Effector memory CD4-positive, alpha-beta T cell (primary cell): ENCODE measurements at places on chromosomes 12 and 14.
A peak's percentile ranks its signal among the peaks of the same experiment; 100 is the strongest.

DNA sequence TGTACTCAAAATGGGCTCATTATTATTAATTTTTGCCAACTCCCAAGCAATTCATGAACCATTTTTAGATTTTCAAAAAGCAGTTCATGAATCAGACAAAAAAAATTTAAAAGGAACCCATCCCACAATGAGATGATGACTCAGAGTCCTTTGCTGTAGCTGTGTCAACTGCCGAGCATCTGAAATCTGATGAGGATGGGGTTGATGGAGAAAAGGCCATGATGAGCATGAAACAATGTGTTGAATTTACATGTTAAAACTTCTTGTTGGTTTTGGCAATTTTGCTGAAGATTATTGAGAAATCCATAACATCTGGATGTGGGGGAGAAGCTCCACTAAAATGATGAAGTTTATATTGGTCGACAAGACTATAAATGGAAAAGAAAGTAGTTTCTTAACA lies 378.0 kb downstream of the FOXG1 start:
- no peak for DNase-seq

DNA sequence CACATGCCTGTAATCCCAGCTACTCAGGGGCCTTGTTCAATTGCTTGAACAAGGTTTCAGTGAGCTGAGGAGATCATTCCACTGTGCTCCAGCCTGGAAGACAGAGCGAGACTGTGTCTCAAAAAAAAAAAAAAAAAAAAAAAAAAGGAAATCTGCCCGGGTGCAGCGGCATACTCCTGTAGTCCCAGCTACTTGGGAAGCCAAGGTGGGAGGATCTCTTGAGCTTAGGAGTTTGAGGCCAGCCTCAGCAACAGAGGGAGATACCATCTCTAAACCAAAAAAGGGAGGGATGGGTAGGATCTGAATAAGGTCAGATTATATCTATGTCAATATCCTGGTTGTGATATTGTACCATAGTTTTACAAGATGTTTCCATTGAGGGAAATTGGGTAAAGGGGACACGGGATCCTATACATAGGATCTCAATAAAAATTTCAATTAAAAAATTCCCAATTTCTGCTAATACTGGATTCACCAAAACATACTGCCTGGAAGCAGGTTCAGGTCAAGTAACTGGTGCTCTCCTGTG lies 76.4 kb downstream of the BORCS5 start:
- DNase-seq = no peak

DNA sequence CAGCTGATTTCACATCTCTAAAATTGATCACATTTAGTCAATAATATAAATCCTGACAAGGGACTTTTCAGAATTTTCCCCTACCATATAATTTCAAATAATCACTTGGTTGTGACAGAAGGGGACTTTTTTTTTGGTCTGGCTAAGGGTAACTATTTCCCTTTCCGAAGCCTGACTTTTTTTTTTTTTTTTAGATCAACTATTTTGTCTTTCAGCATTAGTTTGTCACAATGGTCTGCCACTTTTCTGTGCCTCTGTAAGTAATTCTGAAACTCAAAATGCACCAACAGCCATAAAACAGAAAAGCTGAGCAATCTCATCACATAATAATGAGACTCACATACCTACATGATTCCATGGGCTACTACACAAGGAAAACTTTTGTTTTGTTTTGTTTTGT lies 266.4 kb downstream of the SSPN start:
- no peak for DNase-seq

- DNase-seq = no peak
Observed at GRCh38 chr12:86697916-86698640, 441.9 kb upstream of the MGAT4C start.

- no peak for DNase-seq
Observed at GRCh38 chr14:86166541-86166940, 636.6 kb downstream of the FLRT2 start.

GRCh38 chr12:4649358-4649661 lies 396 bp downstream of the NDUFA9 start:
- no peak for DNase-seq

DNA sequence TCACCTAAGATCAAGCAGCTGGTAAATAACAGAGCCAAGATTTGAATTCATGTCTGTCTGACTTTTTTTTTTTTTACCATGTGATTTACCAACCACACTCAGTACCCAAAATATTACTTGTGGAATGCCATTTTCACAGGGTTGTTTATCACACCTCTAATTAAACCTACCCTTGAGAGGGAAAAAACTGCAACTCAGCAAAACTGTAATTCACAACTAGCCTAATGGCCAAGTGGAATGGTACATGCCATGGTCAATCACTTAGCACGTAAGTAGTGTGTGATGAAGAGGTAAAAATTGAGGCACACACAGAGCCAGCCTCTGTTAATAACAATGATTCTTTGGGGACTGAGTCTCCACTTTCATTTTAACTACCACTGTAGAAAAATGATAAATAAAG lies 412.9 kb upstream of the GARIN6 start:
- DNase-seq = no peak

GRCh38 chr12:118206107-118206412 lies 70.1 kb downstream of the PEBP1 start:
- no peak for DNase-seq

- no peak for DNase-seq
Observed at GRCh38 chr12:47202176-47202575, 122.4 kb upstream of the AMIGO2 start.

DNA sequence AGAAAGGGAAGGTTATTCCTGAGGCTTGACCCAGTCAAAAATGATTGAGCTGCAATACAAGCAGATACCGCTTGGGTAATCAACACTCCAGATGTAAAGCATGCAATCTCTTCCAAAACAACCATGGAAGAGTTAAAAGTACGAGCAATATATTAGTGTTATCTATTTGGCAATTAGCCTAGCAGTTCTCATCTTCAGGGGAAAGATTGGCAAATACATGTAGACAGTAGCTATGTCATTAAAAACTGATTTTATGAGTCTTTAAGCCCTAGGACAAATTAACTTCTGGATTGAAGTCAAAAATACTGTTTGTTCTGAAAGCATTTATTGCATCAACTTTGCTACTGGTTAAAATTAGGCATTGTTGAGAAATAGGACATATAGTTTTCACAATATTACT lies 9.3 kb upstream of the GYS2 start:
- DNase-seq = no peak

DNA sequence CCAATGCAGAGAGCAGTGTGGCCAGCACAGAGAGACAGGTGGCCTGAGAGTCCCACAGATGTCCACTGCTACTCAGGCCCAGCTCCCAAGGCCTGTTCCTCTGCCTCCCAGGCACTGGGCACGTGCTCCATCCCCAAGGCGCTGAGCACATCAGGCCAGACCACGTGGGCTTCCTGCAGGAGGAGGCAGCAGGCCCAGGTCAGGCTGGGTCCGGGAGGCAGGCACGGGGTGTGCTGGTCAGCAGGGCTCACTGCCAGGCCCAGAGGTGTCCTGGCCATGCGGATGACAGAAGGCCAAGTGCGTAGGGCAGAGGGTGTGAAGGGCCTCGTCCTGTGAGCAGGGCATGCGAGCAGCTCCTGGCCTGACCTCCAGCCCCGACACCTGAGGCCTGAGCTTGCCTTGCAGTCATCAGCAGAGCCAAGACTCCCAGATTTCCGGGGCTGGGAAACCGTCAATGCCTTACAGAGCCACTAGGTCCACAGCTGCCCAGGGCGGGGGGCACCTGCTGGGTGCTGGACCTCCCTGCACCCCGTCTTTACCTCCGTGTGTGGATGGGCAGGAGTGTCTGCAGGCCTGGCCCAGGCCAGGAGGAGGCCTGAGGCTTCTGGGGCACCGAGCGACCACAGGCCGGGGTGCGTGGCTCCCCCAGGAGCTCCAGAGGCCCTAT lies 14.9 kb downstream of the TRMT61A start:
- DNase-seq = no peak

GRCh38 chr12:3725388-3726115 lies 27.4 kb downstream of the CRACR2A start:
- no peak for DNase-seq

DNA sequence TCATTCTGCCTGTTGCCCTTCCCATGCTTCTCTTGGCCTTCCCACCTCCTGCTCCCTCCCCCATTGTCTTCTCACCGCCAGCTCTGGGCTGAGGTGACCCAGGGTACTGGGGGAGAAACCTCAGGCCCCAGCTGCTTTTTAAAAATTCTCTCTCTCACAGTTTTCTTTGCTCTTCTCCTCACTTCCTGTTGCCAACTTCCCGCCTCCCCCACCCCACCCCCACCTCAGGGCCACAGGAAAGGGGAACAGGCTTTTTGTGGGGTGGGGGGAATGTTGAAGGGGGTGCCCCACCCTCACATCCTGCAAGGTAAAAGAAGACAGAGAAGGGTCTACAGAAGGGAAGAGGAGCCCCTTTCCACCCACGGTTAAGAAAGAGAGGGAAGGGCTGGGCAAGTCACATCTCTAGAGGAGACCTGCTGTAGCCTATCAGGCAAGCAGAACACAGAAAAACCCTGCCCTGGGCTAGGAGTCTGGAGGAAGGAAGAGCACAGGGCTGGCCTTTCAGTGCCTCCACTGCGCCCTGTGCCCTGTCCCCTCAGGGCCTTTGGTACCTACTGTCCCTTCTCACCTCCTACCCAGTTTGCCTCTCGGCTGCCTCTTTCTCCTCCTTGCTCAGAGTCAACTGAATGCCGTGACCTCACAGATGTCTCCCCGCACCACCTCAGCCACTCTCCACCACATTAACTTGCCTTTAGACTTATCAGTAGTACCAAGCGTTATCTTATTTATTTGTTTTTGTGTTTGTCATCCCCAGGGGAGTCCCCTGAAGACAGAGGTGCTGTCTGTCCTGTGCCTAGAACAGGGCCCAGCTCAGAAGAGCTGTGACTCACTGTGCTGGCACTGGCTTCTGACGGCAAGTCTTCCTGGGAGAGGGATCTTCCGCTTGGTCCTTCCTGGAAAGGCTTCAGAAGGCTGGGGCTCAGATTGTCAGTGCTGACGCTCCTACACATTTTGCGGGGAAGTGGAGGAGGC lies 1.7 kb downstream of the ARHGAP9 start:
- DNase-seq = peak; percentile 67

DNA sequence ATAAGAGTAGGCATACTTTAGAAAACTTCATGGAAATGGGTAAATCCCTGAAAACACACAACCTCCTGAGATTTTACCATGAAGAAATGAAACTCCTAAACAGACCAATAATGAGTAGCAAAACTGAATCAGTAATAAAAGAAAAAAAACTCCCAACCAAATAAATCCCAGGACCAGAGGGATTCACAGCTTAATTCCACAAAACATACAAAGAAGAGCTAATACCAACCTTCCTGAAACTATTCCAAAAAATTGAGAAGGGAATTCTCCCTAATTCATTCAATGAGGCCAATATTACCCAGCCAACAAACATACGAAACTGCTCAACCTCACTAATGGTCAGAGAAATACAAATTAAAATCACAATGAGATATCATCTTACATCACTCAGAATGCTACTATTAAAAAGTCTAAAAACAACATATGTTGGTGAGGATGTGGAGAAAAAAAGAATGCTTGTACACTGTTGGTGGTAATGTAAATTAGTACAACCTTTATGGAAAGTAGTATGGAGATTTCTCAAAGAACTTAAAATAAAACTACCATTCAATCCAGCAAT lies 97.3 kb upstream of the ST8SIA1 start:
- DNase-seq = no peak

DNA sequence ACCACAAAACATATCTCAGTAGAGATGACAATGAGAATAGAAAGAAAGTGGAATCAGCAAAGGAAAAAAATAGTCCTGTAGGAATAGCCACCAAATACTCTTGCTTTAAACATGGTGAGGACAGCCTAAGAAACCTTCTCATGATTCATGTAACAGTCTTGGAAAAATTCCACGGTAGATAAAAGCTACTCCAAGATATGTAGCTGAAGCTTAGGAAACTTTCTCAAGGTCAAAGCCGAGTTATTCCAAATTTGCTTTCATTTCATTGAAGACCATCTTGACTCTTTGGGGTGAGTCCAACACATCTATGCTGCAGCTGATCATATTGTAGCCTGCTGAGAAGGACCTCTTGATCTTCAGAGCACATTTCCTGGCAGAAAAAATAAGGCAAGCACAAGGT lies 157.6 kb downstream of the PAH start:
- DNase-seq = no peak

DNA sequence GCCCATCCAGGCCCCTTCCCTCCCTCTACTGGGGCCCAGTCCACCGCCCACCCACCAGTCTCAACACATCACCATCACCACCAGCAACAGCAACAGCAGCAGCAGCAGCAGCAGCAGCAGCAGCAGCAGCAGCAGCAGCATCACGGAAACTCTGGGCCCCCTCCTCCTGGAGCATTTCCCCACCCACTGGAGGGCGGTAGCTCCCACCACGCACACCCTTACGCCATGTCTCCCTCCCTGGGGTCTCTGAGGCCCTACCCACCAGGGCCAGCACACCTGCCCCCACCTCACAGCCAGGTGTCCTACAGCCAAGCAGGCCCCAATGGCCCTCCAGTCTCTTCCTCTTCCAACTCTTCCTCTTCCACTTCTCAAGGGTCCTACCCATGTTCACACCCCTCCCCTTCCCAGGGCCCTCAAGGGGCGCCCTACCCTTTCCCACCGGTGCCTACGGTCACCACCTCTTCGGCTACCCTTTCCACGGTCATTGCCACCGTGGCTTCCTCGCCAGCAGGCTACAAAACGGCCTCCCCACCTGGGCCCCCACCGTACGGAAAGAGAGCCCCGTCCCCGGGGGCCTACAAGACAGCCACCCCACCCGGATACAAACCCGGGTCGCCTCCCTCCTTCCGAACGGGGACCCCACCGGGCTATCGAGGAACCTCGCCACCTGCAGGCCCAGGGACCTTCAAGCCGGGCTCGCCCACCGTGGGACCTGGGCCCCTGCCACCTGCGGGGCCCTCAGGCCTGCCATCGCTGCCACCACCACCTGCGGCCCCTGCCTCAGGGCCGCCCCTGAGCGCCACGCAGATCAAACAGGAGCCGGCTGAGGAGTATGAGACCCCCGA lies 6.8 kb upstream of the RNU7-1 start:
- no peak for DNase-seq

GRCh38 chr12:38930990-38931389 lies 25.6 kb upstream of the CPNE8 start:
- no peak for DNase-seq

DNA sequence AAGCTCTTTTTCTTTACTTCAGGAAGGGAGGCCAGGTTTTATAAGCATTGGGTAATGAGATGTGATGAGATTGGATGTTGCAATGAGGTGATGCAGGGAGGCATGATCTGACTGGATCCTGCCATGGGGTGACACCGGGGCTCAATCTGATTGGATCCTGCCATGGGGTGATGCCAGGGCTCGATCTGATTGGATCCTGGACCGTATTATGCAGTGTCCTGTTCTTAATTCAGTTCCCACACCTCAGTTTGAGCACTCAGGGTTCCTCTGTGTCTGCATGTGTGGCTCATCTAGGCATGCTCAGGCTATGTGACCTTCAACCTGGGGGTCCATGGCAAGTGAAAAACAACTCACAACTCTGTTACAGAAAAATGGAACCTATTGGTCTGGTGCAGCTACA lies 166.4 kb downstream of the SLC15A4 start:
- no peak for DNase-seq

- no peak for DNase-seq
Observed at GRCh38 chr12:113030875-113031525, 25.5 kb upstream of the DTX1 start.

GRCh38 chr14:57962325-57963035 lies 96.6 kb upstream of the SLC35F4 start:
- no peak for DNase-seq

GRCh38 chr14:22883173-22883976 lies at the start of gene REM2:
Gene REM2, plus strand, starts transcription at chr14:22883222. Its CDS starts 66 bp downstream, at chr14:22883288.
- no peak for DNase-seq

- no peak for DNase-seq
Observed at GRCh38 chr14:60211153-60211552, 37.9 kb upstream of the PPM1A start.

GRCh38 chr12:54385251-54385914 lies 850 bp upstream of the ZNF385A start:
- no peak for DNase-seq
